Activated T-cell treated with anti-CD3 and anti-CD28 coated beads, Interleukin-2, amount 50 U/mL, for 72 hours (primary cell): ENCODE measurements at places on chromosomes 16 and 17. TPM values are rescaled to one million over a fixed set of nuclear protein-coding genes. Genes with fewer than 3 reads are reported as not detected.

DNA sequence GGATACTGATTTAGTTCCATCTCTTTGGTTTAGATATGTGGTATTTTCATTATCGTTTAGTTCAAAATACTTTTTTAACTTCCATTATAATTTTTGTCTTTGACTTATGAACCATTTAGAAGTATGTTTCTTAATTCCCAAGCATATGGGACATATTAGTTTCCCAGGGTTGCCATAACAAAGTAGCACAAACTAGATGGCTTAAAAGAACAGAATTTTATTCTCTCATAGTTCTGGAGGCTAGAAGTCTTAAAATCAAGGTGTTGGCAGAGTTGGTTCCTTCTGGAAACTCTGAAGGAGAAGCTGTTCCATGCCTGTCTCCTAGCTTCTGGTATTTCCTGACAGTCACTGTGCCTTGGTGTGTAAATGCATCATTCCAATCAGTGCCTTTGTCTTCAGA, 291.5 kb upstream of the AXIN2 start:
- no peak for DNase-seq

DNA sequence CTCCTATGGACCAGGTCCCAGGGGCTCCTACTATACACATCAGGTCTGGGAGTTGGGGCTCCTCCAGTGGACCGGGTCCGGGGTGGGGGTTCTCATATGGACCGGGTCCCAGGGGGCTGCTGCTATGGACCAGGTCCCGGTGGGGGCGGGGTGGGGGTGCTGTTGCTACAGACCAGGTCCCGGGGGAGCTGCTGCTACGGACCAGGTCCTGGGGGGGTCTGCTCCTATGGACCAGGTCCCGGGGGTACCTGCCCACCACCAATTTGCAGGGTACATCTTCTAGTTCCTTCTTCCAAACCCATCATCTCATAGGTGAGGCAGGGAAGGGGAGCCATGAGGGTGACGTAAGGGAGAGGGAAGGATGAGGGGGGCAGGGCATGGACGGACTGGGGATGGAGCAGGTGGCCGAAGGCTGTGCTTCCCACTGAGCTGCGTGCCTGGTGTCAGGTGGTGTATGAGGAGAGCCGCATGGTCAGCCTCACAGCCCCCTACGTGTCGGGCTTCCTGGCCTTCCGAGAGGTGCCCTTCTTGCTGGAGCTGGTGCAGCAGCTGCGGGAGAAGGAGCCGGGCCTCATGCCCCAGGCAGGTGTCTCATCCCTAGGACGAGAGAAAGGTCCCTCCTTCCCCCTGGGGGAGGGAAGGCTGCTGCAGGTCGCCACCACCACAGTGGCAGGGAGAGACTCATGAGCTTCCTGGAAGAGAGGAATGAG, 6.6 kb downstream of the ENDOV start:
- DNase-seq = no peak

GRCh38 chr16:46982335-46982734, 8.9 kb upstream of the DNAJA2 start:
- DNase-seq = no peak

DNA sequence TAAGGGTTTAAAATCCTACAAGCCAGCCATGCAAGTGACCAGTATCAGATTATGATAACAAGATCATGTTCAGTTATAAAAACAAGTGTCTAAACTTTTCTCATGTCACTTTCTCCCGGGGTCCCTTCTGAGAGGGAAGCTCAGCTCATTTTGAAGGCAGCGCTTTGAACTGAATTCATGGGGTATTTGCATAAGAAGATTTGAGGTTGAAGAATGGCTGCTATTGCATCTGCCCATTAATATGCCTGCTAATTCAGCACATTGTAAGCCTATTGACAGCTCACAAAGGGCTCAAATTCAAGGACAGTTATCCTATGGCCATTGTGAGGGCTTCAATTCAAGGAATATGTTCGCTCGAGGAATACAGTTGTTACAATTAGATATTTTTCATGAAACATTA, 290.2 kb upstream of the IRX3 start:
- DNase-seq = no peak

DNA sequence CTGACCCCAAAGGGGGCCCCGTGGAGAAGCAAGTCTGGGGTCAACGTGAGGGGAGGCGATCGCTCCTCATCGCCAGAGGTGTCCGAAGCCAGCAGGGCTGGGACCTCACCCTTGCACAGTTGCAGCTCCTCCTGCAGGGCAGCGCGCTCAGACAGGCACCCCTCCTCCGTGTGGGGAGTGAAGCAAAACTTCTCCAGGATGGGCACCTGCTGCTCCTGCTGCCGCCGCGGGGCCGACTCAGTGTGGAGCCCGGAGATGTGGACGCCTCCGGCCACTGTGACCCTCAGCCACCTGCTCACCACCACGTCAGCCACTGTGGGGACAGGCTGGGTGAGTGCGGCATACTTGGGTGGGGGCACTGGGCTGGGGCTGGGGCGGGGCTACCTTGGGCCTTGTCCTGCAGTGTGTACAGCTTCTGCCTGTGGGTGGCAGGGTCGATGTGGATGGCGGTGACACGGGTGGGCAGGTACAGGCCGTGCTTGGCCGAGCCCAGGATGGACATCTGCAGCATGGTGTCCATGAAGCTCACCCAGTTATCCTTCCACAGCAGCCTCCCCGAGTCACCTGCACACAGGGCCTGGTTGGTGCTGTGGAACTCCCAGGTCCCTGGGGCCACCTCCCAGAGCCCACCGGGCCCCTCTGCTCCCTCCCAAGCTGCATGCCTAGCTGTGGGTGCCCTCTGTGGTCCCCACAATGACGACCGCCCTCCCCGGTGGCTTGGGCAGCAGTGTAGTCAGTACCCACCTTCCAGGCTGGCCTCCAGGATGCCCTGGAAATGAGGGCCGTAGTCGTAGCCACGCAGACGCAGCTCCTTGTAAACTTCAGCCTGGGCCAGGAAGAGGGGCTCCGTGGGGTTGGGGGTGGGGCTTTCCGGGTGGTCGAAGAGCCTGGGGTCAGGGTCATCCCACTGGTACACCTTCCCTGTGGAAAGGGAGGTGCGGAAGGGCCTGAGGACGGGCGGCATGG, 10.8 kb downstream of the FASN start:
- DNase-seq = no peak

- DNase-seq = peak; percentile 36
These were observed 641 bp upstream of the CBX2 start for GRCh38 chr17:79777120-79777893.

- DNase-seq = no peak
These were observed 162.5 kb upstream of the CNTNAP4 start for GRCh38 chr16:76114681-76115080.

ANKRD40CL gene
- total RNA-seq = not detected

ADAD2 gene
- total RNA-seq = not detected

ADCY7 gene
- 97.1 TPM for total RNA-seq
